ENCODE measurements at places on chromosomes 7 and 10.

- peak; percentile 1 for DNase-seq
These were observed 47.7 kb downstream of the LRRN3 start for GRCh38 chr7:111138586-111138985.

DNA sequence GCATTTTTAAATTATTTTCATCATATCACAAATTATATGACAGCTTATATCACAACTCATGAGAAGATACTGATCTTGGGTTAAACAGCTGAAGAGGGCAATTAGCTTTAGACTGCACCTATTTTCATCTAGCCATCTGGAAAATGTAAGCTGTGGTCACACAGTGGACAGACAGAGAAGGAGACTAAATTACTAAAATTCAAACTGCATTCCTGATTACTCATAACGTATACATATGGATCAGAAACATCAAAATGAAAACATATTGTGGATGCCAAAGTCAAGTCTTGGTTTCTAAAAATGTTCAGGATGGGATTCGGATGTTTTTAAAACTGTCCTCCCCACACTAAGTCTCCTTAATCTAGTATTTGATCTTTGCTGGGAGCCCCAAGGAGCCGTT lies 6.6 kb downstream of the BBIP1 start:
- no peak for DNase-seq

DNA sequence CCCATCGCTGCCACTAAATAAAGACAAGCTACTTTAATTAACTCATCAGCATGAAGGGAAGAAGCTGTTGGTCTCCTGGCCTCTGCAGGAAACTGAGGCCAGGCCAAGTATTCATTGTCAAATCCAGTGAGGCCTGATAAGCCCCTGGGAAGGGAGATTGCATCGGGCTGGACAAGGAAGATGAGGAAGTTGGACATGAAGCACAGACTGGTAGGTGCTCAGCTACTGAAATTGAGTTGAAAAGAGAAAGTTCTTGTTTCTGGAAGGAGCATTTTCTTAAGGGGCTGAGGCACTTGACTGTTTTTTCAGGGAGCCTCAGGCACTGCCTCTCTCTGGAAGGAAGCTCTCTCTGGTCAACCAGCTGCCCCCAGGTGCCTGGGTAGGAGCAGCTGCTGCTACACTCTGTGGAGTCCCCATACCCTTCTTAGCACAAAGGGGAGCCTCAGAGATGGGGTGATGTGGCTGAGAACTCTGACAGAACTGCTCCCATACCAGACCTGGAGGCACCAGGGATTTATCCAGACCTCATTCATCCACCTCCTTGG lies 90.3 kb upstream of the IKZF1 start:
- DNase-seq: peak; percentile 57

- DNase-seq: no peak
These were observed 31.0 kb upstream of the TRIM8 start for GRCh38 chr10:102613286-102613685.

GRCh38 chr7:55651057-55651456 lies 78.8 kb upstream of the VOPP1 start:
- DNase-seq: no peak

GRCh38 chr10:79393221-79393923 lies 46.1 kb downstream of the PPIF start:
- no peak for DNase-seq

DNA sequence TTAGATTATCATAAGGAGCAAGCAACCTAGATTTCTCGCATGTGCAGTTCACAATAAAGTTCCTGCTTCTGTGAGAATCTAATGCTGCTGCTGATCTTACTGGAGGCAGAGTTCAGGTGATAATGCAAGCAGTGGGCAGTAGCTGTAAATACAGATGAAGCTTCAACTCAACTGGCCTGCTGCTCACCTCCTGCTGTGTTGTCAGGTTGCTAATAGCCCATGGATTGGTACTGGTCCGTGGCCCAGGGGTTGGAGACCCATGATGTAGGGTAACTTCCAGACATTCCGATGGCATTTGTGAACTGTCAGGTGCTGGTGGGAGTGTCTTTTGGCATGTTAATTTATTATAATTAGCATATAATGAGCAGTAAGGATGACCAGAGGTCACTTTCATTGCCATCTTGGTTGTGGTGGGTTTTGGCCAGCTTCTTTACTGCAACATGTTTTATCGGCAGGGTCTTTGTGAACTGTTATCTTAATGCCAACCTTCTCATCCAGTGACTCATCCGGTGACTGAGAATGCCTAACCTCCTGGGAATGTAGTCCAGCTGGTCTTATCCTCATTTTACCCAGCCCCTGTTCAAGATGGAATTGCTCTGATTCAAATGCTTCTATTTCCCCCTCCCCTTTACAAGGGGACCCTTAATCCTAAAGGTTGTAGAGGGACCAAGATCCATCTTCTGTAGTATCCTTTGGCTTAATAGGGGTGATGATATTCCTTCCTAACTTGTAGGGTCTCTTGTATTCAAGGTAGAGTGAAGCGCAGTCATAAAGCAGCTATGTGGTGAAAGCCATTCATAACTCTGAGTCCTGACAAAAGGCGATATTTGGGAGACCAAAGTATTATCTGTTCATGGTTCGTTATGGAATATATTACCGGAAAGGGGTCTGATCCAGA lies 165.8 kb downstream of the CCSER2 start:
- no peak for DNase-seq

GRCh38 chr10:112246-112645 lies 23.0 kb upstream of the ZMYND11 start:
- DNase-seq: no peak

DNA sequence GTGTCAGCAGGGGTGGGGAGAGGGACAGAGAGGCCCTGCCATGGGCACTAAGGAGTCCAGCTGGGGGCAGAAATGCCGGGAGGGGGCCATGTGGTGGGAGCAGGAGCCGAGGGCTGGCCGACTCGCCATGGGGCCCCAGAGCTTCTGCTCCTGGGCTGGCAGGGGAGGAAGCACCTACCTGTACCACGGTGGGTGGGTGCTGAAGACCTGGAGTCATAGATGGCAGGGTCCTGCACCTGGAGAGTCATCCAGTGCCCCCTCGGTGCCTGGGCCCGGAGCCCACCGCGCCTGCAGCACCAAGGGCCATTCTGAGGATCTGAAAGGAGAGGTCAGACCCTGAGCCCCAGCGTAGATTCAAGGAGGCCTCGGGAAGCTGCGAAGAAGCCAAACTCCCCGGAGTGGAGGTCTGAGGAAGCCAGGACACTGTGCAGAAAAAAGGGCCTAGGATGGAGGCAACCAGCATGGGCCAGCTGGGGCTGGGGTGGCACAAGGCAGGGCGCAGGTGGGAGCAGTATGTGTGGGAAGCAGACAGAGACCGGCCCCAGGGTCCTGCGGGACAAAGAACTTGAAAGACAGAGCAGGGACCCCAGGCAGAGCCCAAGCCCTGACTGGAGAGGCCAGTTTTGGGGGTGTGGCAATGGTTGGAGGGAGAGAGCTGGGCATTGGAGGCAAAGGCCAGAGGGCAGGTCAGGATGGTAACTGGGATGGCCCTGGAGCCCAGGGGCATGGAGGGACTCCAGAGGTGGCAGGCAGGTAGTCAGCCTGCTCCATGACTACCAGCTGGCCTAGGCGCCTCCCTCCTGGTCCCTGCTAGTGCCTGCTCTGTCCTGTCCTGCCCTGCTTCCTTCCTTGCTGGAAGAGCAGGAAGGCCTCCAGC lies 26.7 kb upstream of the SMARCD3 start:
- DNase-seq: no peak

DNA sequence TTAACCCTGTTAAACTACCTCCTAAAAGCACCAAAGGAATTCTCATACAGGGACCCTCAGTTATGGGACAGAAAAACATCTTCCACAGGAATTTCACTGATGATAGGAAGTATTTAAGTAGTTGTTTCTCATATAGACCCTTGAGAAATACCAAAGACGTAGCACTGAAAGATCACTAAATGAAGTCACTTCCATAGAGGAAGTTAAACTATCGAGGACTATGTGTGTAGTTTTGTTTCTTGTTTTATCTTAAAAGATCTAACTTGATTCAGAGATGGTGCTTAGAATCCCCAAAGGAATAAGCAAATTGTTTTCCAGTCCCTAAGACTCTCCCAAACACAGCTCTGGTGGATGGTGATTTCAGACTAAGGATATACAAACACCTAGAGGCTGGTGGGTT lies 94.8 kb upstream of the AFAP1L2 start:
- peak; percentile 35 for DNase-seq

GRCh38 chr10:69644658-69645295 lies 14.7 kb downstream of the FAM241B start:
- peak; percentile 63 for DNase-seq

DNA sequence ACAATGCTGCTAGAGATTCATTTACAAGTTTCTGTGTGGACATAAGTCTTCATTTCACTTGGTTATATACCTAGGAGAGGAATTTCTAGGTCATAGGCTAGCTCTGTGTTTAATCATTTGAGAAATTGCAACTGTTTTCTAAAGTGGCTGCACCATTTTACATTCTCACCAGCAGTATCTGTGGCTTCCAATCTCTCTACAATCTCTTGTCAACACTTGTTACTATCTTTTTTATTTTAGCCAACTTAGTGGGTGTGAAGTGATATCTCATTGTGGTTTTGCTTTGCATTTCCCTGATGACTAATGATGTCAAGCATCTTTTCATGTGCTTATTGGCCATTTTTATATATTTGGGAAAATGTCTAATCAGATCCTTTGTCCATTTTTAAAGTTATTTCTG lies 53.0 kb upstream of the DRGX start:
- no peak for DNase-seq

- no peak for DNase-seq
These were observed 18.4 kb downstream of the TNS3 start for GRCh38 chr7:47563521-47563920.

DNA sequence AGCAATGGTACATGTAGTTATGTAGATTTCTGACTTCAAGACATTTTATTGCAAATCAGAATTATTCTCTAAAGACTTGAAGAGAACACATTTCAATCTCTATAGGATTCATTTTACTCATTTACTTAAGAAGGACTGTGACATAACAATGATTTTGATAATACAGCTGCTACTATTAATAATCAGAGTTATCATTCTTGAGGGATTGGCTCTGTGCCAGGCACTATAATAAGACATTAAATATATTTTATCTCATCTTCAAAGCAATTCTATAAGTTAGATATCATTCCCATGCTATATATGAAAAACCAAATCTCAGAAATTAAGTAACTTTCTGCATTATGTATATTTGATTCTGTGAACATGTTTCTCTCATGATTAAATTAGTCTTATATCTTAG lies 103.7 kb upstream of the CALCR start:
- no peak for DNase-seq

DNA sequence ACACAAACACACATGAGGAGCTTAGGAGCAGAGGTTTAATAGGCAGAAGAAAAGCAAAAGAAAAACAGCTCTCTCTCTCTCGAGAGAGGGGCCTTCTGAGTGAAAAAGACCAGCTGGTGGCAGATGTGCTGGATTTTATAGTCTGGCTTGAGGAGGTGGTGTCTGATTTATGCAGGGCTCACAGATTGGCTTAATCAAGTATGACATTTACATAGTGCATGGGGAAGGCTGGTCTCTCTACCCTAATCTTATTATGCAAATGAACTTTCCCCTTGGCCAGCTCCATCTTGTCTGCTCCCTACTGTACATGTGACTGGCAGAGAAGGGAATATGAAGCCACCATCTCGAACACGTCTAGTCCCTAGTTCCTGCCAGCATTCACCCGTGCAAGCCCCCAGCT lies 219.5 kb upstream of the ZNF804B start:
- no peak for DNase-seq

DNA sequence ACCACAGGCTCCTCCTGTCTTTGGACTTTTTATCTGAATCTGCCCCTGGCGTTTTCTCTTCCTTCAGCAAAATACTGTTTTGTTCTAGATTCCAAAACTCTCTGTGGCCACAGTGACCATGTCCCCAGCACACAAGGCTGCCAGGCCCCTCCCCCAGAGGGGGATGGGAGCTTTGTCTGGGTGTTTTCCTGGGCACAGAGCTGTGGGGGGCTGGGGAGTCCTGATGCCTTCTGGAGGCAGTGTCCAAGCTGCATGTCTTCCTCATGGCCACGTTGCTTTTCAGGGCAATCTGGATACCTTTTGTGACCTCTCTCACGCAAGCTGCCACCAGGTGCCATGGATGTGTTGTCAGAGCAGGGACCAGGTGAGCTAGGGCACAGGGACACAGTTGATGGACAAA lies 26.2 kb downstream of the ANTXRL start:
- DNase-seq: no peak

DNA sequence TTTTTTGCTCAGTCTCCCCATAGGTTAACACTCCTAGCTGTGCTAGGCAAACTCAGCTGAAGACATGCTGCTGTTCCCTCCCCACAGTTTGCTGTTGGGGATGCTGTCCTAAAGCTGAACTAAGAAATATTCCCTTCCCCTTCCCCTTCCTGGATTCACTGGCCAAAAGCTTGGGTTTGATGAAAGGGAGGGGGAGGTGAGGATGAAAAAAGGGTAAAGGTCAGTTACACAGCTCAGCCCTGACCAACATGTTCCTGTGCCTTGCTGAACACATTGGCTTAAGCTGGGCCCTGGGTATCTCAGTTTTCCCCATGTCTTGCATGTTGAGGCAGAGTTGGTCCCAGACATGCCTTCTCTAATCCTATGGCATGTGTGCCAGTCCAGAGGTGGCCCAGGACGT lies 15.3 kb downstream of the CCM2 start:
- no peak for DNase-seq

- DNase-seq: no peak
These were observed 117.5 kb upstream of the ANLN start for GRCh38 chr7:36272211-36272566.

- DNase-seq: no peak
These were observed 57.0 kb downstream of the DNAJC12 start for GRCh38 chr10:67780759-67781538.

GRCh38 chr7:2983586-2983985 lies 60.1 kb downstream of the CARD11 start:
- DNase-seq: no peak

GRCh38 chr7:150451833-150452461 lies 1.5 kb downstream of the GIMAP8 start:
- DNase-seq: no peak

DNA sequence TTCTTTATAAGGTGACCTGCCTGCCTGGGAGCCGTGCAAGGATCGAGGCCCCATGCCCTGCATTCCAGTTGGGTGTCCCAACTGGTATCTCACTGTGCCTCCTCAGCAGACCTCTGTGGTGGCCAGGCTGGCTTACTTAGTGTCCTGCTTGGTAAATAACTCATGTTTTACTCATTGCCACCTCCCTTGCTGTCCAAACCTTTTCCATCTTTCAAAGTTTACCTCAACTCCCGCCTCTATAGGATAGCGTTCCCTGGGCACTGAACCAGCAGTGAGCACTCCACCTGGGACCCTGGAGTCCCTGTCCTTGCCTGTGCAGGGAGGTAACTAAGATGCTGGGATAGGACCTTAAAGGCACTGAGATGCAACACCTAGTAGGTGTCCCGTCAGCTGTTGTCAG lies 33.6 kb downstream of the SLC18A2 start:
- DNase-seq: no peak

- peak; percentile 20 for DNase-seq
These were observed 67.4 kb downstream of the NOD1 start for GRCh38 chr7:30411173-30411572.

All from hematopoietic multipotent progenitor cell treated with erythropoietin and hydrocortisone succinate and interleukin-3 and kit ligand, for 4 days (in vitro differentiated cells).